ENCODE measurements at places on chromosomes 12 and 14. TPM values are rescaled to one million over a fixed set of nuclear protein-coding genes. Genes with fewer than 3 reads are reported as not detected.

FZD10 gene
- polyA plus RNA-seq, result 3.5 TPM

DNA sequence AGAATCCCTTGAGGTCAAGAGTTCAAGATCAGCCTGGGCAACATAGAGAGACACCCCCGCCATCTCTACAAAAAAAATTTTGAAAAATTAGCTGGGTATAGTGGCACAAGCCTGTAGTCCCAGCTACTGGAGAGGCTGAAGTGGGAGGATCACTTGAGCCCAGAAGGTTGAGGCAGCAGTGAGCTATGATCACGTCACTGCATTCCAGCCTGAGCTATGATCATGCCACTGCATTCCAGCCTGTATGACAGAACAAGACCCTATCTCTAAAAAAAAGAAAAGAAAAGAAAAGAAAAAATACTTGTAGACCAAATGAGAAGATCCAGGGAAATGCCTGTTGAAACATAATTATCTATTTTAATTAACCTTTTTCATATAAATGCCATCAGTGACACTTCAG lies 93.8 kb upstream of the MDM1 start:
- no peak for DNase-seq

CHGA gene
- 1.6 TPM for polyA plus RNA-seq

DNA sequence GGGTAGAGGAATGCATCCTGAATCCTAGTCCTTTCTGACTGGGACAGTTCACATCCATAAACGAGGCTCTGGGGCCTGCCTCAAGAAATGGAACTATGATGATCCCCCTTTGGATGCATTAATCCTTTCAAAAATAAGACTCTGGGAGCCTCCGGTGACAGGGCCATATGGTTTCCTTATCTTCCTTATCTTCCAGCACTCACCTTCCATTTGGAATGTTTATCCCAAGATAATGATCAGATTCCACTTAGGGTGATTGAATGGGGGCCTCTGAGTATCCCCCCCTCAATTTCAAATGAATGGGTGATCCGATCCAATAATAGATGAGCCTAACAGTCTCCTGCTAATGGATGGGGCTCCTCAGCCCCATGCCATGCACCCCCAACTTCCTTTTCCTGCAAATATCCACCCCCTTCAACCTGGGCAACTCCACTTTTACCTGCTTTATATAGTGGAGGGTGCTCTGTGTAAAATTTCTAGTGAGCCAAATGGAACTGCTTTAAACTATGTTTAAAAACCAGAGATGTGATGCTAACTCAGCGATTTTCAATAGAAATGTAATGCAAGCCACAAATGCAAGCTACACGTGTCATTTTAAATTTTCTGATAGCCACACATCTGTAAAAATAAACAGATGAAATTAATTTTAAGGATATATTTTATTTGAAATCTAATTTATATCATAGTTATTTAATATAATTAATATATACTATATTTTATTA lies 157.8 kb downstream of the ZFP36L1 start:
- no peak for DNase-seq

INSM2 gene
- 0.06 TPM for polyA plus RNA-seq

SMCO3 gene
- 2.9 TPM for polyA plus RNA-seq

DNA sequence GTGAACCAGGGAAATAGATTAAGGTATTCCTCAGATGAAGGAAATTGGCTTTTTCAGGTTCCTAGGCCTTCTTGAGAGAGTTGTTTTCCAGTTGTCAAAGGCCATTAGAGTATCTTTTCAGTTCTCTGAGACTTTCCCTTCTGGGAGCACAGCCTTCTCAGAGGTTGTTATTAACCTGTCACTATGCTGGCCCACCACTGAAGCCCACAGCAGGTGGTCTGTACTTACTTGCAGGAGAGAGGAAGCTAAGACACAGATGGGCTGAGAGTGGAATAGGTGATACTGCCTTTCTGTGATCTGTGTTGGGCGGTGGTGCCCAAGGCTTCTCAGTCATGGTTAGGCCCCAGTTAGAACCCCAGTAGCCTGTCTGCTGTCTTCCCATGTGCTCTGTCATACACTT lies 22.8 kb upstream of the GALNT16 start:
- DNase-seq, result no peak

TOMM20L gene
- polyA plus RNA-seq, result 1.7 TPM

- DNase-seq, result no peak
Measured at GRCh38 chr14:64766430-64767151, 62.4 kb downstream of the PLEKHG3 start.

All from left renal pelvis (tissue), 4 donors.